NCI-H1092 (cell line): ENCODE measurements at places on chromosomes 5 and 9.

GRCh38 chr9:27395484-27395921, 98.6 kb upstream of the EQTN start:
- DNase-seq = no peak

DNA sequence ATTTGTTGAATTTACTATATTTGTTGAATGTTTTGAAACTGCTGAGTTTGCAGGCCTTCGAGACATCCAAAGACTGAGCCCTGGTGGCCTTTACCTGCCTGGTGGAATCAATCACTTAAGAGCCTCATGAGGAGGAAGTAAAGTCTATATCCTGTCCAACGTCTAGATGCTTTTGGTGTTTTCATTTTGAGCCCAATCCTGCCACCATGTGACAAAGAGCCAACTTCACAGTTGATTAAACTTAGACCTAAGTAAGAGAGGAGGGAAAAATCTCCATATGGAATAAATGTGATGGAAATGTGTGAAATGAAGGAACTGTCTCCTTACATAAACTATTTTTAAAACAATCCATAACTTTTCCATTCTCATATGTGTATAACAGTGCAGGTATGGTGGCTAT, 220.1 kb downstream of the PRR16 start:
- no peak for DNase-seq

GRCh38 chr9:108612513-108612912, 243.3 kb downstream of the ACTL7B start:
- DNase-seq = no peak

DNA sequence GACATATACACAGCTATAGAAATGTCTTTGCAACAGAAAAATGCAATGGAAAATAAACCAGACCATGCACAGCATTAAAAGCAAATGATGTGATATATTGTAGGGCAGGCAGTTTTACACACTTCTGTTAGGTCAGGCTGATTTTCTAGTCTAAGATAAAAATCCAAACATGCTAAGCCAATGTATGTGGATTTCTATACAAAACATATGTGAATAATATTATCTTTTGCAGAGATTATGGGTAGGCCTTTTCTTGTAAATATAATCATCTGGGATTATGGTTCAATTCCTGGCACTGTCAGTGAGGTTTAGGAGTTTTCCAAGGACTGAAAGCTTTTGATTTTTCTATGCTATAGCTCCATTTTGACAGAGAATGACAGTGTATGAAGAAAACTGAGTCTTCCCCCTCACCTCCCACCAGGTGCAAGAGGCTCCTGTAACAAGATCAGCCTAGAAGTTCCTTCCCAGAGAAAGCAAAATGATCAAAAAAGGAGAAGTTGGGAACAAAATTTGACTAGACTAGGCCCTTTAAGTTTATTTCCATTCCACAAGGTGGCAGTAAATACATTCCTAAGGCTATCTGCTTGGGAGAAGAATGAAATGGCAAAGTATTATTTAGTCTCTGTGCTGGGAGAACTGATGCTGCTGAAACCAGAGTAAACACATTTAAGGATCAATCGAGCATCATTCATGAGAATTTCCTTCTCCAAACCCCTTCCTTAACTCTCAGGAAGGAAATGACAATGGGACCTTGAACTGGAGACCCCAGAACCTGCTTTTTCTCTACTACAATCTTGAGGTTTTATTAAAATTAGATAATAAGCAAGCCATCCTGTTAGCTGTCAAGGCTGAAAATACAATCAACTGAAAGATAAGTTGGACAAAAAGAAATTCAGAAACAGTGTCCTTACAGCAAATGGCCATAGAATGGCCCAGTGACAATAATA, 133.0 kb upstream of the TUT7 start:
- peak; percentile 52 for DNase-seq

DNA sequence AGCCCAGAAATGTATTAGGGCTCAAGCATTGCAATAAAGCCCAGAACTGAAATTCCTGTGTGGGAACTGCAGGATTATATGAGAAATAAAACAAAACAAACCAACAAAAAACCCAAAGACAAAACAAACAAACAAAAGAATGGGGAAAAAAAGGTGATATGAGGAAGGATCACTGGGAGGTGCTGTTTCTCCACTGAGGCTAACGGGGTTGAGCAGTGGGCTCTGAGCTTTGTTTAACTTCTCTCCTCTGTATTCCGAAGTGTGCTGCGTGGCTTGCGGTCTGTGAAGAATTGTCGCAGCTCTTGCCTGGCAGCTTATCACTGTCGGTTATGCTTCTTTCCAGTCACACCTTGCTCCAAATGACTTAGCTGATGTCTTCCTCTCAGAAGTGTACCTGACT, 106.3 kb downstream of the TENT4A start:
- no peak for DNase-seq

GRCh38 chr9:110282018-110282738, 25.9 kb upstream of the TXN start:
- DNase-seq = no peak

DNA sequence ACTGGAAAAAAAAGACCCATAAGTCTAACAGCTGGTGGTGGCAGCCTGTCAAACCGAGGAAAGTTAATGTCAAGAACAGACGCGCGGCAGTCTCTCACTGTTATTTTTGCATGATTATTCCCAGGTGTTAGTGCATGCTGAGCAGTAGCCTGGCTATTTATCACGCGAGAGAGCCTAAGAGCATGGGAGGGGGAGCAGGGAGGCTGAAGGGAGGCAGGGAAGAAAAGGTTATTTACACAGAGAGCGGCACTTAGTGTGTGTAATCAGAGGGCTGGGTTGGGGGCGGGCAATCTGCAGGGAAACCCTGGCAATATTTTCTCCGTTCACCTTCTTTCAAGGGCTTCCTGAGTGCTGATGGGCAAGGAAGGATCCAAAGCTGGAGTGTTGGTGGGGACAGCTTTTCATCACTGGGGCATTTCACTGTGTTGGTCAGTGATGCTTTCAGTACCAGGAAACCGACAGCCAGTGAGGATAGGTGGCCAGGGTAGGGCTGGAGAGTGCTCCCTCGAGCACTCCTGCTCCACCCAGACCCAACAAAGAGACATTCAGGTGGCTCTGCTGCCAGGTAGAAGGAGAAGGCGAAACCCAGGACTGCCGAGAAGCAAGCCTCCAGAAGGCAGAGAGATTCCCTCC, 39.6 kb downstream of the ZNF608 start:
- DNase-seq = peak; percentile 39

GRCh38 chr5:167571824-167572223, 719.6 kb upstream of the WWC1 start:
- no peak for DNase-seq

DNA sequence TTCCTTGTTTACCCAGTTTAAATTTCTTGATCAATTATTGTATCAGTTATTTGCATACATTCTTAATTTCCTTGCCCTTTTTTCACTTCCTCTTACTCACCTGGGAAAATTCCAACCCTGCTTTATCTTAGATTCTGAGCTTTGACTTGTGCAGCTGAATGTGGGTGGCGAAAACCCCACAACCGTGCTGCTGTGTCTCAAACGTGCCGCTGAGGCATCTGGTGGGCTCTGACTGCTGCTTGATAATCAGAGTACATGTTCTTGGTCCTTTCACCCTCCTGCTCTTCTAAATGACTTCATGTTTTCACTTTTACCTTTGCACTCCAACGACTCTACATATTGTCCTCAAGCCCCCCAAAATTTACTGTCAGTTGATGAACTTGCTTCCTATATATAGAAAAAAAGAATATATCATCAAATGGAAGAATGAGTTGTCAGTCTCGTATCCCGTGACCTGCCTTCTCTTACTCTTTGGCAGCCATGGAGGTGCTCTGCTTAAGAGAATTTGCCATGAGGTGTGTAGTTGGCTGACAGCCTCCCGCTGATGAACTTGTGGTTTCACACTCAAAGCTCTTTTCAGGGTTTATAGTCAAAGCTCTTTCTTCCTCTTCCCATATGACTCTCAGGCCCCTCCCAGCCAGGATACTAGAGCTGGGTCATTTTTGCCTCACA, 14.0 kb upstream of the JAK2 start:
- no peak for DNase-seq

GRCh38 chr5:90602681-90603080, 44.1 kb downstream of the ADGRV1 start:
- DNase-seq = no peak

GRCh38 chr9:69871118-69871834, 50.7 kb downstream of the CFAP95 start:
- DNase-seq = no peak

GRCh38 chr5:60510663-60511062, 189.3 kb downstream of the DEPDC1B start:
- DNase-seq = no peak
